ENCODE measurements at places on chromosomes 6 and 20. TPM values are rescaled to one million over a fixed set of nuclear protein-coding genes. Genes with fewer than 3 reads are reported as not detected.

GRCh38 chr20:23105193-23105592, 19.1 kb upstream of the CD93 start:
- DNase-seq = no peak

- no peak for DNase-seq
Observed at GRCh38 chr20:23121751-23122320, 35.7 kb upstream of the CD93 start.

CLPSL2 gene
- not detected for total RNA-seq

ECT2L gene
- 0.45 TPM for total RNA-seq

JAG1 gene
- total RNA-seq = 50.8 TPM

DNA sequence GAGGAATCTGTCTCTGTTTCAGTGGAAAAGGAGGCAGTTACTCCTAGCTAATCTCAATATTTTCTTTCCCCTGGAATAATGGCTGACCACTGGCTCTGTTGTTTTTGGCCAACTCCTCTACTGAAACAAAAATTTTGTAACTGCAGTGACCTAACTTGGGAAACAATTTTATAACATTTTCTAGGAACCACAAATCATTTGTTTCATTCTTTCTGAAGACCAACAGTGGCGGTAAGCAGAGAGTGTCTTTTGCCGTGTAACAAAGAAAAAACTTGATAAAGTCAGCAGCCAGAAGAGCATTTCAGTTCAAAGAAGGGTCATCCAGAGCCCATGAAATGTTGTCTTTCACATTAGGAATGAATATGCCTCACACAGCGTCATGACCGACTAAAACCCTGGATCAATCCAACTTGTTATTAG, 11.8 kb upstream of the BFSP1 start:
- DNase-seq = no peak

DNA sequence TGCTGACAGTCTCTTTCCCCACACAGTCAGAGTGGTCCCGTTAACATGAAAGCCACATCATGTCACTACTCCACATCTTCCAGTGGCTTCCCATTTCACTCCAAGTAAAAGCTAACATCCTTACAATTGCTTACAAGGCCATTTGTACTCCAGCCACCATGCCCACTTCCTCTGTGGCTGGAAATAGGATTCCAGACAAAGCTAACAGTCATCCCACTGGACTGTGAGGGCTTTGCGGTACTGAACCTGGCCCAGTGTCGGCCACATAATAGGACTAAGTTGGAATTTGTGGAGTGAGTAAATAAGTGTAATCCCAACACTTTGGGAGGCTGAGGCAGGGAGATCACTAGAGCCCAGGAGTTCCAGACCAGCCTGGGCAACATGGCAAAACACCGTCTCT, 10.9 kb downstream of the CCM2L start:
- no peak for DNase-seq

DNA sequence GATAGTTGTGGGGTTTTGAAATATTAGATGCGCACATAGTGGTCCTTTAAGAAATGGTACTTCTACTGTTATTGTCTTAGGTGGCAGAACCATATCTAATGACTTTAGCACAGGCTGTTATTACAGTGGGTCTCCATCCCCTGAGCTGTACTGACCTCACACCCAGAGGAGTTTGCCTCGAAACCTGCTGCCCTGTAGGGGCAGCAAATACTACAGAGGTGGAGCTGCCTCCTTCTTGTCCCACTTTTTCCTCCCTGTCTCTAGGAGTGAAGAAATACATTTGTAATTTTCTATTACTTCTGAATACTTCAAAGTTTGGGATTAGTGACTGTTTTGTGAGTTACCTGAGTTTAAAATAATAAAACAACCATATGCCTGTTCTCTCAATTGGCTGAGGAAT, 8.2 kb downstream of the TRIM31 start:
- no peak for DNase-seq

RGS19 gene
- total RNA-seq = 8.4 TPM

DNA sequence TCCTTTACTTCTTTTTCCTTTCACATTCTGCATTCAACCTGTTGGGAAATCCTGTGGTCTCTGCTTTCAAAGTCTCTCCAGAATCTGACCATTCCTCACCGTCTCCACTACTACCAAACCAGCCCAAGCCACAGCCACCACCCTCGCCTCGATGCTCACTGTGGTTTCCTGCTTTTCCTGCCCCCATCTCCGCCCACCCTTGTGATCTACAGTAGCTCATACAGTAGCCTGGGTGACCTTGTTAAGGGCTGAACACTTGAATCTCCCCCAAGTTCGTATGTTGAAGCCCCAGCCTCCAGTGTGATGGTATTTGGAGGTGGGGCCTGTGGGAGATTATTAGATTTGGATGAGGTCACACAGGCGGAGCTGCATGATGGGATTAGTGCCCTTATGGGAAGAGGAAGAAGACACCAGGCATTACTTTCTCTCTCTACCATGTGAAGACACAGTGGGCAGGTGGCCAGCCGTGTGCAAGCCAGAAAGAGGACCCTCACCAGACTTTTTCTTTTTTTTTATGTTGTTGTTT, 189.0 kb upstream of the UST start:
- DNase-seq = no peak

LY6G6F gene
- total RNA-seq = 0.36 TPM

DNA sequence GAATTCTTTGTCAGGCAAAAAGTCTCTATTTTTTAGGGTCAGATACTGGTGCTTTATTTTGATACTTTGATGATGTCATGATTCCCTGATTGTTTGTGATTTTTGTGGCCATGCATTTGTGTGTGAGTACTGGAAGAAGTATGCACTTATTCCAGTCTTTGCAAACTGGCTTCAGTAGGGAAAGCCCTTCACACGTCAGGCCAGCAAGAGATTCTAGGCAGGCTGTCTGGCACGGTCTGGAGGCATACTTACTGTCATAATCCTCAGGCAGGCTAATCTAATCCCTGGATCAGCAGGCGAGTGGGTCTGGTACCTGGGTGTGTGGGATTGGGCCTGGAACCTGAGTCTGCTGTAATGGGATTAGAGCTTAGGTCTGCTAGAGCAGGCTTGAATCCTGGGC, 391.8 kb upstream of the MMS22L start:
- DNase-seq = no peak

- no peak for DNase-seq
Observed at GRCh38 chr6:155493694-155494143, 38.1 kb upstream of the NOX3 start.

GRCh38 chr6:131250122-131250521, 114.9 kb downstream of the AKAP7 start:
- DNase-seq = no peak

- no peak for DNase-seq
Observed at GRCh38 chr6:106525107-106525881, 104.0 kb downstream of the RTN4IP1 start.

COX4I2 gene
- total RNA-seq = not detected

FAM217A gene
- not detected for total RNA-seq

DNA sequence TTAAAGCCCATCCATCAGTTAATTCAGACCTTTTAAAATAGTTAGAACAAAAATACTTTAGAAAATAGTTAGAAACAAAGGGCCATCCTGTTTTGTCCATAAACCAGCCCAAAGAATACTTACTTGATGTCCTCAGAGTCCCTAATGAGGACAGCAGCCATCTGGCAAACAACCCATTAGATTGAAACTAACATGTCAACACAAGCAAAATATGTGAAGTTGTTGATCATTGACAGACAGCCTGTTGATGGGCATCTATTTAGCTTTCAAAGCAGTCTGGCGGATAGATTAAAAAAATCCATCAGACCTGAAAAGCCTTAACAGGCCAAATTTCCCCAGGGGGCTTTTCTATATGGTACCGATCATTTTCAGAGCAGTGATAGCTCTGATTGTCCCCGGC, 154.2 kb upstream of the TSHZ2 start:
- DNase-seq = no peak

- DNase-seq = no peak
Observed at GRCh38 chr6:21738180-21739094, 144.9 kb downstream of the SOX4 start.

HSPA12B gene
- total RNA-seq = 3.3 TPM

DNA sequence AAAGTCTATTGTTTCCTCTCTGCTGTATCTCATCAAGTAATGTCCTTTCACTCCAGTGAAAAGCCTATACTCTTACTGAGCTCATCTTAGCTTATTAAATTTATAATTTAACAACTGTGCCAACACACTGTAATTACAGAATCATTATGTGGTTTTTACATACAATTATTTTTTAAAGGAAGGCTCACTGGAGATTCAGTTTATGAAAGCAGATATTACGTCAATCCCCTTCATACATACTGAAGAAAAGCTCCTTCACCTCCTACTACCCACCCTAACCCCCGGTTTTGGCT, 28.1 kb downstream of the ARHGAP18 start:
- no peak for DNase-seq

DNA sequence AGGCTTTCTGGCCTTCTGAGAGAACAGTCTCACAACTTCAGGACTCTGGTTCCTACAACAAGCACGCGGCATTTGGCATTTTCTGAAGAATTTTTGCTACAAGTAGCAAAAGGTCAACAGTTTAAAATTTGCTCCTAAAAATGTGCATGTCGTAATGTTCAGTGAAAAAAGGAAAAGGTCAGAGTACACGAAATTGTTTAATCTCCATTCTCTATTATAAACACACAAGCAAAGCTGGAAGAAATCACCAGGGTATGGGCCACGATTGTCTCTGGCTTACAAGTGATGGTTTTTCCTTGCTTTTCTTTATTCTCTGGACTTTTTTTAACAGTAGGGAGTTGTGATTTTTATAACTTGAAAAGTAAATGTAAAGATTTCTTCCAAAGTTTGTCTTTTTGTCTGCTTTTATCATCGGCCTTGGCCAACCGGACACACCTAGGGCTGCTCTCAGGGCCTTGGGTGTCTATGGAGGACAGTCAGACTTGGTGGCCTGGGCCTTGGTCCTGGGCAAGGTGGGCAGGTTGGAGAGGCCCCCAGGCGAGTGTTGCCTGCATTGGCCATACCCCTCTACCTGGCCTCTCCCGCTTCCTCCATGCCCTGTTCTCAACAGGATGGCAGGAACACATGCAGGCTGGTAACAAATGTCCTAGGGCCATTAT, 32.4 kb downstream of the PLEKHG1 start:
- DNase-seq = no peak

DNA sequence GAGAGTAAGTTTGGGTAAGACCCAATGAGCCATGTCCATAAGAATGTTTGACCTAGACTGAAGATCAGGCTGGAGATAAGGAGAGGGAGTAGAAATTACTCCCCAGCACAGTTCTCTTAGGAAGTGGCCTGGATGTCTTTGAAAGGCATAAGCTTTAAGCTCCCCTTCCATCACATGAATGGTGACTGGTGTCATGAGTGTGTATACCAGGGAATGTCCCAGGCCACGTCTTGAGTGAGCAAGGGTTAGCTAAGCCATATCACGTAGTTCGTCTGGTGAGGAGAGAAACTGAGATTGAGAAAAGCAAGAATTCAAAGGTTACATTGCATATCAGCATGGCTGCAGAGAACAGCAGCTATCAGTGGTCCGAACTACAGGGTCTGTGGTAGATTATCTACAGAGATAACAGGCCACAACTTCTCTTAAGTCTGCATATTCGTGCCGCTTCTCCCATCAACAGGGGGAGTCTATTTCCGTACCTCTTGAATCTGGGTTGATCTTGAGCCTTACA, 60.1 kb upstream of the BMP2 start:
- DNase-seq = no peak

DNA sequence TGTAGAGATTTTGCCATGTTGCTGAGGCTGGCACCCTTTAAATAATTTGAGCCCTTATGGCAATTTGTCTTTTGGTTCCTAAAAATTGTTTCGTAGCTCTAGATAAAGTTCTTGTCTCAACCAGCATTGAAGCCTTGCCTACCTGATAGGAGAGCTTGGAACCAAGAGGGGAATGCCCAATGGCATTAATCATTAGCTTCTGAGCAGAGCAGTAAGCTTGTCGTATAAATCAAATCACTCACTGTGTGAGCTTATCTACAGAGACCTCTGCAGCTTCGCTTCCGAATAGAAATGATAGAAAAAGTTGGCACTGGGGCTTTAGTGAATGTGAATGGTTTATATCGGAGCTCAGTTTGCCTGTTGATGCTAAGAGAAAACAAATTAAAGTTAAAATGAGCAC, 10.7 kb downstream of the ANKRD6 start:
- DNase-seq = no peak

- no peak for DNase-seq
Observed at GRCh38 chr6:17629824-17630510, 29.9 kb downstream of the FAM8A1 start.

- no peak for DNase-seq
Observed at GRCh38 chr6:21908161-21908848, 314.8 kb downstream of the SOX4 start.

- DNase-seq = no peak
Observed at GRCh38 chr20:45842169-45842812, 8.7 kb downstream of the SNX21 start.

DNA sequence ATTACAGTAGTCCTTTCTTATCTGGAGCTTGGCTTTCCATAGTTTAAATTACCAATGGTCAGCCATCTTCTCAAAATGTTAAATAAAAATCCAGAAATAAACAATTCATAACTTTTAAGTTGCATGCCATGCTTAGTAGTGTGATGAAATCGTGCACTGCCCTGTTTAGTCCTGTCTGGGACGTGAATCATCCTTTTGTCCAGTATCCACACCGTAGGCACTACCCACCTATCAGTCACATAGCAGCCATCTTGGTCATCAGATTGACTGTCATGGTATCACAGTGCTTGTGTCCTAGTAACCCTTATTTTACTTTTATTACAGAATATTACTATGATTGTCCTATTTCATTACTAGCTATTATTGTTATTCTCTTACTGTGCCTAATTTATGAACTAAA, 924.1 kb downstream of the EYS start:
- DNase-seq = no peak

- no peak for DNase-seq
Observed at GRCh38 chr6:148422085-148422484, 79.4 kb downstream of the SASH1 start.

GRCh38 chr6:88383183-88383582, 217.0 kb upstream of the CNR1 start:
- DNase-seq = no peak

GINS1 gene
- total RNA-seq = 12.1 TPM

FBXO5 gene
- total RNA-seq = 16.1 TPM

DNA sequence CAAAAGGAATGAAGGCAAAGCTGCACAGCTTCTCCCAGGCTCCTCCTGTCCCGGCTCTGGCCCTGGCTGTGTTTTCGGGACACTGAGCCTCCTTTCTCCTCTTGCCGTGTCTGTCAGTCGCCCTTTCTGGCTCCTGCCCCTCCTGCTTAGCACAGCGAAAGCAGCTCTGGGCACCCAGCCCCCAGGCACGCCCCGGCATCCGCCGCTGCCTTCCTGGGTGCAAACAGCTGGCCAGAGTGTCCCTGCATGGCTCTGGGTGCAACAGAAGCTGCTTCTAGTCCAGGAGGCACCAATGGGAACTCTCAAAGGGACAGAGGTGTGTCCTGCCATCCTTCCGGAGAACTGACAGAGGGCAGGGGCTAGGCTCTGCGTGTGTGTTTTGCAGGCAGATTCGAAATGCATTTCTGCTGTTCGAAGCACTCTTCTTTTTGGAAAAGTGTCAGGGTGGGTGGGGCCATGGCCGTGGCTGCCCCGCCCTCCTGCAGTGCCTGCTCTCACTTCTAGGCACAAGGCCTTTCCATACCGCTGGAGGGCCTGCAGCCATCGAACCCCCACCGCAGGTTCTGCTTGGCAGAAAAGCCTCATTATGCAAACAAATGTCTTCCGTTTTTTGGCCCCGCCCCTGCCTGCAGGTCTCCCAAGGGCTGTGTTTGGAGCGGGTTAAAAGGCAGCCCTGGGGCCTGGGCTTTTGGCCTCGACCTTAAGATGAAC, 15.5 kb downstream of the COL9A3 start:
- DNase-seq = no peak

HAO1 gene
- total RNA-seq = not detected
